Stimulated activated CD4-positive, alpha-beta T cell treated with anti-CD3 and anti-CD28 coated beads, Interleukin-4, amount 100 ng/mL, for 1 hour (primary cell): ENCODE measurements at places on chromosomes 1 and 21.

GRCh38 chr1:64894438-64895196, 71.7 kb downstream of the JAK1 start:
- no peak for DNase-seq

DNA sequence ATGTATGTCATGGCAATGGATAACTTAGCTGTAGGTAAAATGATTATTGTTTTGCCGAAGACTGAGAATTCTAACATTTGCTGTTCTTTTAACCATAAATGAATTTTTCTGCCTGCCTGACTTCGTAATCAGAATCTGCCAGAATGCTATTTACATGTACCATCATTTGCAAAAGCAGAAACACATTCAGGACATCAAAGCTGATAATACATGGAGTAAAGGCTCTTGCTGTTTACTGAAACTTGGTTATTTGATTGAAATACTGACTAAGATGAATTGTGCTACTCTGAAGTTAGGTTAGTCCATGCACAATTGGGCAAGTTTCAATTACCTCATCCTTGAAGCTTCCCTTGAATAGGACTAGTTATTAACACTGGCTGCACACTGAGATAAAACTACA, 293.8 kb downstream of the PLA2G4A start:
- no peak for DNase-seq

- DNase-seq = no peak
Observed at GRCh38 chr1:75616436-75617433, 5.8 kb upstream of the SLC44A5 start.

- DNase-seq = no peak
Observed at GRCh38 chr21:14099570-14099969, 111.2 kb downstream of the LIPI start.

DNA sequence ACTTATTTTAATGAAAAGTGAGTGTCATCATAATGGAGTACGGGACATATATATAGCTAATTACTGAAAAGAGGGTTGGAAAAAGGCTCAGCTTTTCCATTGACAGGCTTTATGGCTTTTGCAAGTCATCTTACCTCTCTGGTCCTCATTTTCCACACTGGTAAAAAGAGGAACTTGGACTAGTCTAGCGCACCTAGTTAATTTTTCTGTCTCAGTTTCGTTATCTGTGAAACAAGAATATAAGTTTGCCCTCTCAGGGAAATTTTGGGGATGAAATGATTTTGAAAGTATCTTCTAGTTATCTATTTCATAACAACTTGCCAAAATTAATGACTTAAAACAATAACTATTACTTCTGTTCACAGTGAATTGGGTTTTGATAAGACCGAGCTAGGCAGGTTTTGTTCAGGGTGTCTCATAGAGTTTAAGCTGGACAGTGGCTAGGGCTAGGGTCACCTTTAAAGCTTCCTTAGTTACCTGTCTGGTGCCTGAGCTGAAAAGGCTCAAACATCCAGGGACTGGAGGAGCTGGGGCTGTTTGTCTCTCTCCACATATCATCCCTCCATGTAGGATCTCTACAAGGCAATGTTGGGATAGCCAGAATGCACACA, 91.7 kb downstream of the TYW3 start:
- no peak for DNase-seq

GRCh38 chr1:221987860-221988520, 246.1 kb upstream of the DUSP10 start:
- DNase-seq = no peak

DNA sequence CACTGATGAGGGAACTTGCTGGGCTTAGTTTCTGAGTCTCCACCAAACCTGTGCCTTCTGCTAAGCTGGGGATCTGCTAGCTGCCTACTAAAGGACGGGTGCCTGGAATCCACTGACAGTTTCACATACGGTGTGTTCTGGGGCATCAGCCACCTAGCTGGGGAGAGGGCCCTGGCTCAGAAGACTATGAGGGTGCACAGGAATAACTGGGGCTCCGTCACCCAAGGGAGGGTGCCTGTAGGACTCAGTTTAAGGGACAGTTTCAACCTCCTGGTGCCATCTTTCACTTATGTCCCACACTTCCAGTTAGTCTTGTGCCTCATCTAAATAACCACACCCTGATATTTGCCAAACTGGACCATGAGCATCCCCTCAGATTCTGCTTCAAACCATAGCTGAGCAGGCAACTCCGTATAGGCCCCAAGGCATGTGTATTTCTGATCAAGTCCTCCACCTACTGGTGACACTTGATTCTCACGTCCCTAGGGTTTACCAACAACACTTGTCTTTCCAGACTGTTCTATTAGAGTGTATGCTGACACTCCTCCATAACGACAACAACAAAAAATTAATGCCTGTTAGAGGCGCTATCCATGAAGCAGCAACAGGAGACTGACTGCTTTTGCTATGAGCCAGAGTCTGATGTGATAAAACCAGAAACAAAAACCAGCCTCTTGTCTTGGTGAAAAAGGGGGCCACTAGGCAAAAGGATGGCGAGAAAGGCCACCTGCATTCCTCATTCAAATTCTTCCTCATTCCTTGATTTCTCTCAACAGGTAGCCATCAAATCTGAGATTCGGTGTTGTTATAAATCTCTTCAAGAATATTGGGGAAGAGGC, 55.0 kb upstream of the PAXBP1 start:
- DNase-seq = no peak

DNA sequence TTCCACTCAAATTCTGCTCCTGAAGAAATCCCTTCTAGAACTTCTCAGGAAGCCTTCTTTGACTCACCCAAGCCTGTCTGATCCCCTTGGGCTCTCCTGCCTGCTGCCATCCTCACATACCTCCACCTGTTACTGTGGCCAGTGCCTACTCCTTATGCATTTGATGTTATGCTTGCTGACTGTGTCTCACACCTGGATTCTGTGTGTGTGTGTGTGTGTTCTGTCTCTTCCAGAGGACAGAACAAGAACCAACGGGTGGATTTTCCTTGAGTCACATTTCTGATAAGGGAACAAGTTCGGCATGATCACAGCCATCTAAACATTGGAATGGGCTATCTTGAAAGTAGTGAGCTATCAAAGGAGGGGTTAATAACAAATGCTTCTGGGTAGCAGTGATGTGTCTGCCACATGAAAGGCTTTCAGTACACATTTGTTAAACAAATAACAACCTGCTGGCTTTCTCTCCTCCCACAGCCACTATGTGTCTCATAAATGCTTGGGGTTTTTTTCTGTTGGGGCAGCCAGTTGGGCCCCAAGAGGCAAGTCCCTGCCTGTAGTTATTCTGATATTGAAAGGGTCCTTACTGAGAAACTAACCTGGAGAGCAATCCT, 8.9 kb upstream of the GPR37L1 start:
- no peak for DNase-seq

- DNase-seq = no peak
Observed at GRCh38 chr1:41464885-41465284, 19.6 kb downstream of the EDN2 start.

GRCh38 chr1:223394242-223394641, 1.0 kb downstream of the CCDC185 start:
- no peak for DNase-seq

- no peak for DNase-seq
Observed at GRCh38 chr1:200082329-200082728, 54.8 kb downstream of the NR5A2 start.

DNA sequence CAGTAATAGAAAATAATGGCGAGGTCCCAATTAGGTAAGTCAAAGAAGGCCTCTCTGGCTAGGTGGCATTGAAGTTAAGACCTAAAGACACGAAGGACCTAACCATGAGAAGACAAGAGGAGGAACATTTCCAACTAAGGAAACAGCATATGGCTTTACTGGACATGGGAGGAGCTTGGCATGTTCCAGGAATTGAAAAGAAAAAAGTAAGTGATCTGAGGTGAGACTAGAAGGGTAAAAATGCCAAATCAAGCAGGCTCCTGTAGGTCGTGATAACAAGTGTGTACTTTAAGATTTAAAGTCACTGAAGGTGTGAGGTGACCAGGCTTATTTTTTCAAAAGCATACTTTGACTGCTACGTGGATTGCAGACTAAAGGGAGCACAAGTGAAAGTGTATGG, 13.4 kb upstream of the CLCC1 start:
- DNase-seq = no peak

DNA sequence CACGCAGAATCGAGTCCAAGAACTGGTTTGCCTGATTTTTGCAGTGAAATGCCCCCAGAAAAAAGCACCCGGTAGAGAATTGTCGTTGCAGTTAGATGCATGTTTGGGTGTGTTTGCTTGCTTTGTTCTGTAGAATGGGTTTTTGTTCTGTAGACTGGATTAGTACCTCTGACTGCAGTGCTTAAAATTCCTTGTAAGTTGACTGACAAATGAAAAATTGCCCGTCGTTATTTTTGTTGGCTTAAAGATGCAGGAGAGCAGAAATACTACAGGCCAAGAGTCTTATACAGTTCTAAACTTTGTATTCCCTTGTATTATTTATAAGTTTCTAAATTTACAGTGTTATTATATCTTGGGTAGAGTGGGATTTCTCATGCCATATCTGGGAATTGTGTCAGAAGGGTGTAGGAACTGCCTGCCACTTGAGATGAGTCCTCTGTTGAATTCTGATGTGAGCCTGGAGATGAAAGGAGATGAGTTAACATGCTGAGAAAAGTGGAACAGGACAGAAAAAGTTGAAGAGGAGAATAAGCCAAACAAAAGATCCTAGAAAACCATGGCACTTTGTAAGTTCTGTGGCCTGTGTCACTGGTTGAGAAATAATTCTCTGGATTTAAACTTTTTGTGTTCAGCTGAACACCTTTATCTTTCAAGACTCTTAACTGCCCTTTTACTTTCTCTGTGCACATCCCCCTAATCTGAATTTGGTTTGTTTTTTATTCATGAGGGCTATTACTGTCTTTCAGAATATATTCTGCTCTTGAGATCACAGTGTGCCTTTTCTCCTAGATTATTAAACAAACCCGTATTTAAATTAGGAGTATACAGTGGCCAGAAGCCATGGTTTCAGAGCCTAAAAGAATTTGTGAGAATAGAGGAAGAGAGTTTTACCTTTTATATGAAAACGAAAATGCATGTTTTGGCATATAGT, 1.4 kb downstream of the DESI2 start:
- no peak for DNase-seq

DNA sequence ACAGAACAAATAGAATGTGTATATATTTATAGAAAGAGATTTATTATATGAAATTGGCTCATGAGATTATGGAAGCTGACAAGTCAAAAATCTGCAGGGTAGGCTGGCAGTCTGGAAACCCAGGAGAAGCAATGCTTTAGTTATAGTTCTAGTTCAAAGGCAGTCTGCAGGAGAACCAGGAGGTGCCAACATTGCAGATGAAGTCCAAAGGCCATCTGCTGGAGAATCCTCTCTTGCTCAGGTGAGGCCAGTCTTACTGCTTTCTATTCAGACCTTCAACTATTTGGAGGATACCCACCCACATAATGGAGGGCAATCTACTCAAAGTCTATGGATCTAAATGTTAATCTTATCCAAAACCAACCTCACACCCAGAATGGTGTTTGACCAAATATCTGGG, 75.9 kb upstream of the MRPS6 start:
- no peak for DNase-seq

- no peak for DNase-seq
Observed at GRCh38 chr1:241968611-241969010, 11.0 kb downstream of the BECN2 start.

- peak; percentile 75 for DNase-seq
Observed at GRCh38 chr1:2199042-2199810, 4.7 kb upstream of the FAAP20 start.

- no peak for DNase-seq
Observed at GRCh38 chr1:46001081-46001785, 131.2 kb downstream of the PIK3R3 start.

DNA sequence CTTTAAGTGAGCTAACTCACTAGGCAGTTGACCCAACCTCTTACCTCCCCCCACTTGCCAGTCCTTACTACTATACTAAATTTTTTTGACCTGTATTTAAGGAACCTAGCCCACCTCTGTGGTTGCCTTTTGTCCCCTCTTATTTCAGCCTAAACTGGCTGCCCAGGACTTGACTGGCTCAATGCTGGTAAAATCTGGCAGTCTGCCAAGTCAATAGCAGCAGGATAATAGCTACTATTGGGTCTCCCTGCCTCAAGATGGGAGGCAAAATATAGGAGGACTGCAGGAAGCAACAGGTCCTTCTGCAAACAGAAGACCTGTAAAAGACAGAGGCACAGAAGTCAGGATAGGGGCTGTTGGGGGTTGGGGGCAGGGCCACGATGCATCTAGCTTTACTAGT, 144.2 kb upstream of the POGK start:
- no peak for DNase-seq

GRCh38 chr1:195973311-195973904, 634.8 kb downstream of the KCNT2 start:
- DNase-seq = no peak

GRCh38 chr1:30507401-30508174, 215.8 kb downstream of the MATN1 start:
- DNase-seq = no peak

- DNase-seq = no peak
Observed at GRCh38 chr1:197674286-197674685, 101.0 kb downstream of the DENND1B start.

DNA sequence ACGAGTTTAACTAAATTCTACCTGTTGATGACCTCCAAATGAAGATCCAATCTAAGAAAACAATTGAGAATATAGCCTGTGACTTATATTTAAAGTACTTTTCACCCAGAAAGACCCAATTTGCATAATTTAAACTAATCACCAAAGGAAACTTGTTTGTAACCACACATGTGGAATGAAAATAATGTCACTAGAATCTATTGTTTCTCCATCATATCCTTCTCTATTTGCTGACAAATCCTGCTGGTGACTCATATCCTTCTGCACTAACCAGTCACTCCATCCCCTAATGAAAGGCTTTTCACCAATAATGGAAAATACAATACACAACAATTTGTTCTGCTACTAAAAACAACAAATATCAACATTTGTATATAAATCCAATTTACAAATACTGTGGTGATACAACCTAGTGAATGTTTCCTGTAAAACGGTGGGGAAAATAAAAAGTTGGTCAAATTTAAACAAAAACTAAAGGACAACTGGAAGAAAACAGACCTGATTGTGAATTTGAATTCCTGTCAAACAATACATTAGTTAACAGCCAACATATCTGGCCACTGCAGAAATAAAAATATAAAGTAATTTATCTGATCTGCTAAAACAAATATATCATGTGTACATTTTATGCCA, 6.5 kb downstream of the PTP4A2 start:
- DNase-seq = no peak

DNA sequence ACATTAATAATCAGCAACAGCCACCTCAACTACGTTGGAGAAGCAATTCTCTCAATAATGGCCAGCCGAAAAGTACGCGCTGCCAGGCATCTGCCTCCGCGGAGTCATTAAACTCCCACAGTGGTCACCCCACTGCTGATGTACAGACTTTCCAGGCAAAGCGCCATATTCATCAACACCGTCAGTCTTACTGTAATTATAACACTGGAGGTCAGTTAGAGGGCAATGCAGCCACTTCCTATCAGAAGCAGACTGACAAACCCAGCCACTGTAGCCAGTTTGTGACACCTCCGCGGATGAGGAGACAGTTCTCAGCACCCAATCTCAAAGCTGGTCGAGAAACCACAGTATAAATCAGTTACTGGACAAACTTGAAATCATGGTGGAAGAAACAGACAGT, 93.9 kb downstream of the KIF1B start:
- DNase-seq = no peak
